Stimulated activated CD4-positive, alpha-beta T cell treated with anti-CD3 and anti-CD28 coated beads, Interleukin-4, amount 100 ng/mL, for 4 hours (primary cell): ENCODE measurements at places on chromosomes 6 and 20.

DNA sequence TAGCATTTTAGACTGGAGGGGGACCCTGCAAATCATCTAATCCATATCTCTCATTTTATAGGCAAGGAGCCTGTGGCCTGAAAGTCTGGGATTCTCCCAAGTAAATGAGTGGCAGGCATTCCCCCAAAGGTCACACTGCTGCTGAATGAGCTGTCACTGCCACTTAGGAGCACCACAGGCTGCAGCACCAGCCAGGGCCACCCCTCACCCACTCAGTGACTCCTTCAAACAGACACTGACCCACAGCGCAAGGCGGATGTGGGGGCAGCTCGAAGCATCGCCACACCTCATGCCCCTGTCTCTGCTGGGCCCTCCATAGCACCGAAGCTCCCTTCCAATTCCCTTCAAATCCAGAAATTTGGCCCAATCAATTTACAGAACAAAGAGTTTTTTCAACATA lies 119.9 kb upstream of the ARID1B start:
- DNase-seq = no peak

- no peak for DNase-seq
Measured at GRCh38 chr6:93581371-93581770, 162.0 kb upstream of the EPHA7 start.

DNA sequence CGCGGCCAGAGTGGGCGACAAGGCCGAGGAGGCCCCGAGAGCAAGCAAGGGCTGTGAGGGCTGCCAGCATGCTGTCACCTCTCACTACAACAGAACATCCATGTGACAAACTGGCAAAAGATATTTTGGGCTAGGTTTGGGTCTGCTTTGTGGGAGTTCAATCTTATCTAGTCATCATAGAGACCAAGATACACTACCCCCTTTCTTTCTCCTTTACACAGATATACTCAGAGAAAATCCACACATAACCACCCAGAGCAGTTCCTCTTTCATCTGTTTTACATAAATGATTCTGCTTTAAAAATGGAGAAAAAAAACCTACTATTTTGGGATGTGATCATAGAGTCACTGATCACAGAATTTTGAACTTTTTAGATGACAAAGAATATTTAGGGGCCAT lies 16.8 kb downstream of the SOX4 start:
- DNase-seq = no peak

DNA sequence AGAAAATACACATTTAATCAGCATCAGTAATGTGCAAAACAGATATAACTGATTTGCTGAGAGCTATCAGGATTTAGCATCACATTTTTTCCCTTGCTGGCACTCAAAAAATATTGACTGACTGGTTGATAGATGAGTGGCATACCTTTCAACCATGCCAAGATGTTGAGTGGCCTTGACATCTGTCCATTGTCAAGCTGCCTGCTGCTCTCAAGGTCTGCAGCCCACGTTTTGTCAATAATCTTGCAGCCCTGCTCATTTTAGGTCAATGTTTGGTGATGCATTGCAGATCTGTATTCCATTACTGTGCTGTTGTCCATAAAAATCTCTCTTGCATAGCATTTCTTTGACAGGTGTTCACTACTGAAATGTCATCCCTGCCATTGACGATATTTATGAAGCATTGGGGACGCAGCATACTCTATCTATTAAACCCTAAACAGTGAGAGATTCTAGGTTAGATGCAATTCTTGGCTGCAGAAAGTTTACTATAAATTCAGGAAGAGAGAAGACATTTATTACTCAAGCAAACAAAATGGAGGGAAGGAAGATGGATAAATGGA lies 111.6 kb downstream of the BFSP1 start:
- no peak for DNase-seq

DNA sequence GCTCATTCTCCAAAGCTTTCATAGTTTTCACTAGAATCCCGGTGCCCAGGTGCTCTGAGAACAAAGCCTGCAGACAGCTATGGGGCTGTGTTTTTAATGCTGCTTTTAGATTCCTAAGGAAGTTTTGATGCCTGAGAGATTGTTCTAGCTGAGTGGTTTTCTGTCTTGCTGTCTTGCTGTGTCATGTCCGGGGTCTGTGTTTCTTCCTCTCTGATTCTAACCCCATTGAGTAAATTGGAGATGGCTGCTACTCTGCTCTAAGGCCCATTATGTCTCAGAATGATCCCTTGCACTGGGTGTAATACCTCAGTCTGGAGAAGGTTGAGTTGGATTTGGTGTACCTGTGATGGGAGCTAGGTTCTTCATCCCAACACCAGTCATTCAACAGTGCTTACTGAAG lies 63.4 kb downstream of the ARID1B start:
- no peak for DNase-seq

GRCh38 chr6:729606-730320 lies 36.8 kb upstream of the EXOC2 start:
- no peak for DNase-seq

DNA sequence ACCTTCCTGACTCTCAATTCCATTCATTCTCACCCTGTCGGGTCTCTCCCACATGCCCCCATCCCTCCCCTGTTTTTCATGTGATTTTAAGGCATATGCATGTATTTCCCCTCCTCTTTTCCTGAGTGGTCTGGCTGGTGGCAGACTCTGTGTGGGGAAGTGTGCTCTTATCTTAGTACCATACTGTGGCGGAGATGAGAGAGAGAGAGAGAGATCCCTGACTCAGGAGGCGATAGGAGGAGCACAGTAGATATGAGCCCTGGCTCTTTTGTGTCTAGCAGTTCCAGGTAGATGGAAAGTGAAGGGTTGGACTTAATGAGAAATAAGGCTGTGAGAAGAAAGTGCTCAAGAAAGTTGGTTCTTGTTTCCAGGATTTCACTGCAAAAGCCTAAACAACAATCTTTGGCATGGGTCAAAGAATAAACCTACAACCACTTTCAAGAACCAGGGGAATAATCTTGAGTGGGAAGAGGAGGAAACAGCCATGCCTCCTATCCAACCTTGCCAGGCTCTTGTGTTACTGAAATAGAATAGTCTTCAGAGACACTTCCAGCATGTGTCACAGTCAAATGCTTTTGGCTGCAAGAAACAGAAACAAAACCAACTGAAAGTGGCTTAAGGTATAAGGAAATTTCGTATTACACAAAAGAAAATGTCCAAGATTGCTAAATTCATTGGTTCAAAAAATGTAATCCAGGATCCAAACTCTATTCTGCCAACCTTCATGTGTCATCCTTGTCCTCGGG lies 123.8 kb upstream of the MYLIP start:
- DNase-seq = no peak

GRCh38 chr6:153096031-153096430 lies 35.1 kb downstream of the RGS17 start:
- no peak for DNase-seq

DNA sequence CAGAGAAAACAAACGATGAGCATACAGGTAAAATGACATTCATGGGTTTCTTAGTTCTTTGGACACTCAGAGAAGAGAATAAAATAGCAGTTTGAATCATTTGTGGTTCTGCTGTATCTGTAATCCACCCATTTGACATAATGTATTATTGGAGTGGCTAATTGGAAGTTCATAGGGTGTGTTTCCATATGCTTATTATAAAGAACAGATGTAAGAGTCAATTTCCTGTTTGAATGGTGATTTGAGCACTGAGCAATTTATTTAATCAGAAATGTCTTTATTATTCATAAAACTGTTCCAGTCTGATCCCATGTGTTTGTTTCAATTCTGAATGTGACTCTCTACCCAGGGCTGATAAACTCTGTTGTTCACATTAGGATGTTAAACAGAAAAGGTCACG lies 939.1 kb downstream of the KIF16B start:
- DNase-seq = no peak

DNA sequence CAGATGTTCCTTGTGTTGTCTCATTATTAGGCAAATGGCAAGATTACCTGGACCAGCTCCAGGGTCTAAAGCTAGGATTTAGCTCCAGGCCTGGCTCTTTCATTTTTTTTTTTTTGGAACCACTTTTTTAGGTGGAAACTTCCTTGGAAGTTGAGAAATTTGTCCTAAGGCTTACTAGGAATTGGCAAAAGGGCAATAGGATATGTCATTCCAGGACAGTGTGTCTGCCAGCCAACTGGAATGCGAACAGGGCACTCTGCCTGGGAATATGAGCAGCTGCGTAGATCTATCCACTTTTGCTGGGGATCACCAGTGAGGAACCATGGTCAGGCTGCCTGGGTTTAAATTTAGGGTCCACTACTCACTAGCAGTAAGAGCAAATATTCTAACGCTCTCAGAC lies 304.0 kb downstream of the TSHZ2 start:
- no peak for DNase-seq

- DNase-seq = no peak
Measured at GRCh38 chr20:64160118-64160517, 4.1 kb upstream of the MYT1 start.

DNA sequence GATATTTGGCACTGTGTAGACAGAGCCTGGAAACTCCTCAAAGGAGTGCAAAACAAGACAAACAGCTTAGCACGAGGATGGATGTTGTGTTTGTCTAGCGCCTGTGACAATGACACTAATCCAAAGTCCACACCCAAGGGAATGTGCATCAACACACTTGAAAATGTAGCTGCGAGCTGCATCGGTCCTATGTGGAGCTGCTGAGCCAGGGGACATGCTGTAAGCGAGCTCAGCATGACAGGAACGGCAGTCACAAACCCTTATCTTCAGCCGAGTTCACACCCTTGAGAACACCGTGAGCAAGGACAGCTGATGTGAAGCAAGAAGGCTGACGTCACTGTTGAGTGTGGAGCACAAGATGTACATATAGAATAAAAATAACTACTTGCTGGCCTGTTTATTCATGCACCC lies 684.3 kb downstream of the QKI start:
- DNase-seq = no peak
